ENCODE measurements at places on chromosomes 5 and 9.

DNA sequence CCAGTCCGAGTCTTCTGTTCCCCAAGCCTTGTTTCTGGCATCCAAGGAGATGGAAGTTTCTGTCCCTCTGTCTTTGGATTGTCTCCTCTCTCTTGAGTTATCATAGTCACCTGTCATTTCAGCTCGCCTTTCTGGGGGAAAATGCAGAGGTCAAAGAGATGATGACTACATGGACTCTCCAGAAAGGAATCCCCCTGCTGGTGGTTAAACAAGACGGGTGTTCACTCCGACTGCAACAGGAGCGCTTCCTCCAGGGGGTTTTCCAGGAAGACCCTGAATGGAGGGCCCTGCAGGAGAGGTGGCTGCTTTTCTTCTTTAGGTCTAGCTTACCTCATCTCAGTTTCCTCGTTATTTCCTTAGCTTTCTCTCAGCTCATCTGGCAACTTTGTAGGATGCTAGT lies 25.1 kb downstream of the ERAP2 start:
- no peak for DNase-seq

DNA sequence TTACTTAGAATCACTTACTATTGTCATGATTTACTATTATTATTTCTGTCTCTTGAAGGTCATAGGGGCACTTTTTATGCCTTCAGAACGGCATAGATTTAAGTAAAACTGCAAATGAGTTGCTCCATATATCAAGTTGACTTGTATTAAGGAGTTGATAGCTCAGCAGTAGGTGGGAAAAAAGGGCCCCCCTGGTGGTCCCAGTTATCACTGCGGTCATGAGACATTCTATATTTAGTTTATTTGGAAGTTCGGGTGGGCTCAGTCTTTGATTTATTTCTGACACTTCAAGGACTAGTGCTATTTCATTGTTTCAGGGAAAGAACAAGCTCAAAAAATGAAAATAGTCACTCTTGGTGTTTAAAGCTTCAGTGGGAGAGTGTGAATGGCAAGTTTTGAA lies 159.3 kb downstream of the SLC24A2 start:
- no peak for DNase-seq

DNA sequence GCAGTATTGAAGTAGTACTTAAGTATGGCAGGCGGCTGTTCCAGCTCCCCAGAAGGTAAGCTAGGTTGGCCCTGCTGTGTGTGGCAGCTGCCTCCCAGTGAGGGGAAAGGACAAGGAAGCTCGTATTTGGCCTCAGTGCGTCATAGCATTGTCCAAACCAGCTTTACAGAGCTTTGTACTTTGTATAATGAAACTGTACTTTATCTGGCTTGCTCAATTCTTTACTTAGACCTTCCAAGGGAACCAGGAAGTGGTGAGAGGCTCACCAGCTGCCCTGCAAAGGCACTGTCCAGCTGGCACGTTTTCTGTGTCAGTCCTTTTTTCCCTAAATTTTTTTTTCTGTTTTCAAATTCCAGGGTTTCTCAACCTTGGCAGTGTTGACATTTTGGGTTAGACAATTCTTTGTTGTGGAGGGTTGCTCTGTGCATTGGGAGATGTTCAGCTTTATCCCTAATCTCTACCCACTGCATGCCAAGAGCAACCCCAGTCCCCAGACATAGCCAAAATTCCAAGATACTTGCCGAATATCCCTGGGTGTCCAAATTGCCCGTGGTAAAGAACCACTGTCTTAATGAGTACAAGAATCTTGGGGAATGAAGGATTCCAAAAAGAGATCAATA lies 474.5 kb downstream of the LRRC70 start:
- DNase-seq, result no peak

GRCh38 chr5:55226934-55227663 lies at the start of gene MCIDAS:
Gene MCIDAS, minus strand, starts transcription at chr5:55227315. Its CDS starts 177 bp downstream, at chr5:55227138.
- peak; percentile 29 for DNase-seq

DNA sequence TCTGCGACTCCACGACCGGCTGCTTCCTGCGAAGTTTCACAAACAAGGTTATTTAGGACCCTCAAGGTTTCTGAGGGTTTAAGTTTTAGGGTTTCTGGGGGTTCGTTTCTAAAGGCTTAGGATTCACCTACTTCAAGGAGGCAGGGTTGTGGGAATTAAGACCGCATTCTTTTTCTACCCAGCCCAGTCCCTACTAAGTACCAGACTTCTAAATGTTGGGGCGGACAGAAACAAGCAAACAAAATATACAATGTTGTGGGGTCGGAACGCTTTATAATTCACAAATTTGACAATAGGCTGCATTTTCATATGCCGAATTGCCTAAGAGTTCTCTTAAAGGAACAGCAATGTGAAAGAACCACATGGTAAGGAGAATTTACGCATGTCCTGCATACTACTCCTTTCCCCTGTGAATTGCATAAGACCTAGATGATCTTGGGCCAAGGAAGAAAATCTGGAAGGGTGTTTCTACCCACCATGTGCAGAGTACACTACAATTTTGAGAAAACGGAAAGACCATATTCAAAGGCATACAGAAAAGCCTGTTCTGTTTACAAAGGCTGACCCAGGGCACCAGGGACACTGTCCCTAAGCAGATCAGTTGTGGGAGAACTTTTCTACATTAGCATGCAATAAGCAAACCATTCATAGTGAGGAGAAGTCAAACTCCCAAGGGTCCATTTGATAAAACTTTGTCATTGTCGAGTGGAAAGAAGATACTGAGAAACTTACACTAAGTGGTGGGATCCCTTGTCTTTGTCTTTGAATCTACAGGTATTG lies 457.3 kb downstream of the RAB3C start:
- no peak for DNase-seq

DNA sequence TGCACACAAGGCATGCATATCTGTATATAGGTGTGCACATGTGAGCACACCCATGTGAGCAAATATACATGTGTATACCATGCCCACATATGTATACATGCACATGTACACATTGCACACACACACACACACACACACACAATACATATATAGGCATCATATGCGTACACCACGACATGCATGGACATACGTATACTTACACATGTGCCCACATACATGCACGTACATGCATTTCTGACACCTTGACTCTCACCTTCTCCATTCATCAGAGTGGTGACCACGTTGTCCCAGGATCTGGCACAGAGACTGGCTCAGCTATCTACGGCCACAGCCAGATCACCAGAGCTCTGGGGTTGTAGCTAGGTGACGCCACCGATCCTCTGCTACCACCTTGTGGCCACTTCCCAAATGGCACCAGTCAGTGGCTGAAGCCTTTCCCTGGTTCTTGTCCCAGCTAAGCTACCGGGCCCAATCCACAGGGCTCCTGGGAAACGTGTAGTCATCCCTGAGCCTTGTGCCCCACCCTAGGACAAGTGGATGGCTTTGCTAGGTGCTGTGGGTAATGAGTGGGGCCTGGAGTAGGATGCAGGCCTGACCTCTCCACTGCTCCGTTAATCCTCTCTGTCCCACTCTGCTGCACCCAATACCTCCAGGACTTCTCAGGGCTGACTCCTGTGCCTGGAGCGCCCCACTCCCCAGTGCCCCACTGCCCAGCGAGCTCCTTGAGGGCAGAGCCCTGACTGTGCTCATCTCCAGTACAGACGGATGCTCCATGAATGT lies 194.4 kb downstream of the RGS3 start:
- peak; percentile 60 for DNase-seq

DNA sequence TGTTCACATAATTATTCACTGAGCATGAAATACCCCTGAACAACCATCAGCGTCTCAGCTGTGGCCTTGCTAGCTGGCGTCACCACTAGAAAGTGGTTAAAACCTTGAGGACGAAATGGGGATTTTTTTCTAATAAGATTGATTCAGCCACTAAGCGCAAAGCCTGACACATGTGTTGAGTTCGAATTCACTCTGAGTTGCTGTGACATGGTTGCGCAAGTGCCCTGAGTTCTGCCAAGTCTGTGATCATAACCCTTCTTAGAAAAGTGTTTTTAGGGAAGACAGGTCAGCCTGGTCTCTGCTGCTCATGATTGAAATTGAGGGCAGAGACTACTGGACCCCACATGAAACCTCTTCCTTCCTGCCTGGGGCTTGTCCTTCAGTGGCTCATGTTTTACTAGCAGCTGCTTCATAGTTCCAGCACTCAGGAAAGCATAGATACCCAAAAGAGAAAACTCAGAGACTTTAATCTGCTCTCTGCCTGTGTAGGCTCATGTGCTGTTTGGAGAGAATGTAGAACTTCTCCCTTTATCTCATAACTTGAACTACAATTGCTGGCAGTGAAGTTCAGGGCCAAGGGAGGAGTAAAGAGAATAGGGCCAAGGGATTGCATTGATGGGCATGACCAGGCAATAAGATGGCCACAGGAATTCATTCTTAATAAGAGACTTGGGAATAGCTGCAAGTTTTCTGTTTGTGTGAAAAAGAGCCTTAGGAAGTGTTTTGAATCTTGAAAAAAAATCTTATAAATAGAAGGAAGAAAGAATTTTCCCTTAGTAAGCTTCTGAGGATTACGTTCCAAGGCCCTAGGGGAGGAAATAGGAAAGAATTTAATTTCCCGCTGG lies 66.8 kb upstream of the CXCL14 start:
- no peak for DNase-seq

DNA sequence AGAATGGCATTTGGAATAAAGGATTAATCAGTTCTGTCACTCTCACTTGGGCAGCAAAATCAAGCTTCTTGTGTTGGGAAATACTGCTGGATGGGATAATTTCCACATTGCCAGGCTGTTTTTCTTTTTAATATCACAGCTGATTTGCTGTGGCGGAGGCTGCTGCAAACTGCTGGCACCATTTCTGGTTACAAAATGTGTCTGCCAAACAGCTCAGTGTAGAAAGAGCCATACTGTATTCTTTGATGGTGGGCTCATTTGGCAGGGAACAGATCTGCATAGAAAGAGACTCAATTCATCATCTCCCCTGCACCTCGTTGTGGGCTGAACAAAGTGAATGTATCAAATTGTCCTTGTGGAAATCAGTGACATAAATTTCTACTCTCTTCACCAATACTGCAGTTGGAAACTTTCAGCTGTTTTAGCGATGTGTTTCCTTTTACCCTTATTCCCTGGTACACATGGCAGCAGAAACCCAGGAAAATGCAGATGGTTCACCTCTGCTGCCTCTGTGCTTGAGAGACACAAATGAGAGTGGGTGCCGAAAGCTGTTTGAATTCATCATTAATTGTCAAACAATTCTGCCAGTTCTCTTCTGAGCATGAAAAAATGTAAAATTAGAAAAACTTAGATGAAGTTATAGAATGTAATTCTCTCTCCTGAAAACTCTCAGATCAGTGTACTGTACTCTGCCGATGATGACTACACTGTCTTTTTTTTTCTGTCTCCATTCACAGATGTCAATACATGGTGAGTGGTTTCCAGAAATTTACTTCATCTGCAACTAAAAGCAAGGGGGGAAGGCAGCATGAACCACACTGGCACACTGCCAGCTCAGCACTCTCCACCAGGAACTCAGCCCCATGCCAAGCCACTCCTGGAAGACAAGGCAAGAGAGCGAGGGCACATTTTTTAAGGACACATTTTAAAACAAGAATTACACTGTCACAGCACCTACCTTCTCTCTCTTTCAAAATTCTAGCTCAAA lies 75.0 kb downstream of the HMHB1 start:
- DNase-seq, result no peak

Measured in stimulated activated CD8-positive, alpha-beta memory T cell treated with anti-CD3 and anti-CD28 coated beads, Interleukin-4, amount 100 ng/mL, for 4 hours (primary cell).